ENCODE measurements at places on chromosomes 1 and 21.

DNA sequence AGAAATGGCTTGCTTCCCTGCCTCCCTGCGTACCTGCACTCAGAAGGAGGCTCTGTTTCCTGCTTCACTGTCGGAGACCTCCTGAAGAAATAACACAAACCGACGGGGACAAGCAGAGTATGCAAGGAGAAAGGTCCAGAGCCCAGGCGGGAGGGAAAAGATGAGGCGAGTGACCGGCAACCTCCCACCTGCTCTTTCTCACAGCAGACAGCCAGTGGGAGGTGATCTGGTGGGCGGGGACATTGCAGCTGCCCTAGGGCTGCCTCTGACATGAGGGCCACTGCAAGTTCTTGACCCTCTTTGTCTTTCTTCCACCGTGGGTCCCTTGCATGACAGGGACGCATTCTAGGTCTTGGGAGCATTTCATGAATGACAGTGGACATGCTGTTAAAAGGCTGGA lies 368.2 kb downstream of the CAMTA1 start:
- no peak for DNase-seq

GRCh38 chr1:5708346-5709245 lies 283.6 kb downstream of the NPHP4 start:
- no peak for DNase-seq

GRCh38 chr21:42523211-42523610 lies 9.6 kb downstream of the SLC37A1 start:
- no peak for DNase-seq

GRCh38 chr1:66302815-66303214 lies 231.1 kb upstream of the SGIP1 start:
- no peak for DNase-seq

- no peak for DNase-seq
Measured at GRCh38 chr1:74344387-74344786, 109.2 kb downstream of the TNNI3K start.

- no peak for DNase-seq
Measured at GRCh38 chr1:7315316-7315715, 455.8 kb upstream of the VAMP3 start.

DNA sequence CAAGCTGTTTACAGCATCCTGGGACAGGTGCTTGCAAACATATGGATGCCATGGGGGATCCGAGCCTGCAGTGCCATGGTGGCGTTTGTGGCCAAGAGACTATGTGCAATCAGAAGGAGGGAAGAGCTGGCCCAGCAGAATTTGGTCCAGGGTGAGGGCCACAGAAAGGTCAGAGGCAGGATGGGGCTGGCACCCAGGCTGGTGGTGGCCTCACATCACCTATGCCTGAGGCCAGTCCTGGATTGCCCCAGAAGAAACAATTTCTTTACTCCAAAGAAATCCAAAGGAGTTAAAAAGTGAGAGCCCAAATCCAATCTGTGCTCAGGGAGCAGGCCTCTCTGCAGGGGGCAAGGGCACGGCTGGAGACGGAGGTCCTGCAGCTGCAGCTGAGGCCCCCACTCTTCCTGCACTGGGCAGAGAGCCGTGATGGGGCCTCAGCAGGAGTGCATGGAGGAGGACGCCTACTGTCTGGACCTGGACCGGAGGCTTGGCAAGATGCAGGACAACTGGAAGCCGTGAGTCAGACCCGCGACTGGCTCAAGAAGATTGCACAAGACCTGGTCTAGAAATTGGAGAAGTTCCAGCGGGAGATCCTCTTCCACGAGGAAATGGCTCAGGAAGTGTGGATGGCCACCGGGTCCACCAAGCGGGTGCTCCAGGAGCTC lies 163.5 kb downstream of the RYR2 start:
- no peak for DNase-seq

DNA sequence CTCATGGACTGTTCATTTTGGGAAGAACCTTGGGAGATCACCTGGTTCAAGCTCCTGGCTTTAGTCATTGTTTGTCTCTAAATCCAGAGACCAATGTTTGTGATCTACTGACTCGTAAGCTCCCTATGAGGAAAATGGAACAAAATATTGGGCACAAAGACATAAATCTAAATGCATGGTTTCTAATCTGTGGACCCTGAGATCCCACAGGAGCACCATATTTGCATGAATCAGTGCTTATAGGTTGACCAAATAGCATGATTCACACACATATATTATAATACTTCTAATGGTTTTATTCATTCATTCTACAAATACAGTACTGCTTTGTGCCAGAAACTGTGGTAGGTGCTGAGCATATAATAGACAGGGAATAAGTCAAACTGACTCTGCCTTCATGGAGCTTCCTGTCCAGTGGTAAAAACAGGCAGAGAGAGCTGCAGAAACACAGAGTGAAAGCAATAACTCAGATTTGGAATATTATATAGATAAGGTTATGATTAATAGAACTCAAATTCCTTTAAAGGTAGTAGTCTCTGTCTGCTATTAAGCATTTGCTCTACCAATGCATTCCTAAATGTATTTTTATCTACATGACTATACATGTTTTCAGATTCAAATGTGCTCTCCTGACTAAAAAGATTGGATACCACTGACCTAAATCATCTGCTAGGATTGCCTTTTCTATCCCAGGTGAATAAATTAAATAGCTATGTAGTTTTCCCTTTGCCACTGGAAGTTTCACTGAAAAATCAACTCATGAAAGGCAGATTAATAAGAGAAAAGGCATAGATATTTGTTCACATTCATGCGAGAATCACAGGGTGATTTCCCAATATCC lies 198.6 kb upstream of the CAMK1G start:
- DNase-seq: no peak

DNA sequence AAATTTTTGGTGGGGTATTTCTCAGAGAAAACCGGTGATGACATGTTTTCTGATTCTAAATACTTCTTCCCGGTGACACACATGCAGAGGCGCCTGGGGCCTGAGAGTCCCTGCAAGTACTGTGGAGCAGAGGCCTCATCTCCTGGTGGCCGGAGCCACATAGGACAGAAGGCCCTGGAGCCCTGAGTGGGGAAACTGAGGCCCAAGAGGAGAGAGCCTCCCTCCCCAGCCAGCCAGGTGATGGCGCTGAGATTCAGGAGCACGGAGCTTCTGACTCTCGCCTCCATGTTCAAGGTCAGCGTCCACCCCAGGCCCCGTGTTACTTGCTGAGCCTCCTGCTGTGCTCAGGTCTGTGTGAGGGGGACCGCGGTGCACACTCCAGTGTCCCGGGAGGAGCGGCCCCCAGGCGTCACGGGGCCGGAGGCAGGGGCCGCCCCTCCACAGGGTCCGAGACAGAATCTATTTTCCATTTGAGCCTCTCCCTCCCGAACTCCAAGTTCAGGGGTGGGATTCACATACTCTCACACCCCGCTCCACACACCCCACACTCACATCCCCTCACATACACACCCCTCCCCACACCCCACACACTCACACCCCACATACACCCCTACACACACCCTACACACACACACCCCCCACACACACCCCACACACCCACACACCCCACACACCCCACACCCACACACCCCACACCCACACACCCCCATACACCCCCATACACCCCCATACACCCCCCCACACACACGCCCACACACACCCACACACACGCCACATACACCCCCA lies 43.8 kb downstream of the SLX9 start:
- DNase-seq: no peak

GRCh38 chr1:27659497-27660299 lies 12.3 kb downstream of the IFI6 start:
- peak; percentile 96 for DNase-seq

DNA sequence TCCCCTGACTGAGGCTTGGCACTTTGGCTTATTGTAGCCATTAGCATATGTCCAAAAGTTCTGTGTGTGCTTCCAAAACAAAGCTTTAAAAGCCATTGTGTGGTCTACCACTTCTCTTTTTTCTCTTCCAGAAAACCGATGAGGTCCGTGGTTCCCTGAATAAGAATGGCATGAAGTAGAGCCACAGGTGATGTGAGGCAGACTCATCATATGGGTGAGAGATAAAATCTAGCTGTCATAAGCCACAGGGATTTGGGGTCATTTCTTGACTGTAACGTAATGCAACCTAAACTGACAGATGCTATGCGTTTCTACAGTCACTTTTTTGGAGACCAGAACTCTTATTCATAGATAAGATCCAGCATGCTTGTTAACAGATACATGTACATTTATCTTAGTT lies 7.0 kb upstream of the GREM2 start:
- no peak for DNase-seq

DNA sequence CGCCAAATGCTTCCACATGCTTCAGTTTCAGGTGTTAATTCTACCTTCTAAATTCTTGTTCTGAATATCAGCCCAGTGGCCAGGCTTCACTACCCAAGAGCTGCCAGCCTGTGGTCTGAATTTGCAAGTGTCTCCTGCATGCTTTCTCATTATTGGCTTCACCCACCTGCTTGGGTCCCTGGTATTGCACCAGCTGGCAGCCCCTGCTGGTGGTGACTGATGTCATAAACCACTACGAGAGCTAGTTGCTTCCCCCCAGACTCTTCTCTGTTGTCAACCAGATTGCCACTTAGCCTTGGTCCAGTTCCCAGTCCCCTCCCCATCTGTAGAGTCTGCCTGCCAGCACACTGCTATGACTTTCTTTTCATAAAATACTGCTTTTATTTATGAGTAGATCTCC lies 197.7 kb upstream of the DUSP10 start:
- no peak for DNase-seq

DNA sequence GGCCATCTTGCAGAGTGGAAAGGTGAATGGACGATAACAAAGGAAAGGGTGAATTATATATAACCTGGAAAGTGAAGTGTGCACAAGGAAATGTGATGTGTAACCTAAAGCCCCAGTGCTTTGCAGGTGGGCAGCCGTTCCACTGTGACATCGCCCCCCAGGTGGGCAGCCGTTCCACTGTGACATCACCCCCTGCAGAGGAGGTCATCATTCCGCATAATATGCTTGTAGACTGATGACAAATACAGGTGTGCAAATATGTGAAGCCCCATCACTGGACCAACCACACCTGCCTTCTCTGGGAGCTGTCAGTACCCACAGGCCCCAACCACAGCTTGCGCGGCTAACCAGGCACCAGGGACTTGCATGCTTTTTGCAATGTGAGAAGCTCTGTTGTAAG lies 4.7 kb upstream of the ZNF496 start:
- DNase-seq: no peak

DNA sequence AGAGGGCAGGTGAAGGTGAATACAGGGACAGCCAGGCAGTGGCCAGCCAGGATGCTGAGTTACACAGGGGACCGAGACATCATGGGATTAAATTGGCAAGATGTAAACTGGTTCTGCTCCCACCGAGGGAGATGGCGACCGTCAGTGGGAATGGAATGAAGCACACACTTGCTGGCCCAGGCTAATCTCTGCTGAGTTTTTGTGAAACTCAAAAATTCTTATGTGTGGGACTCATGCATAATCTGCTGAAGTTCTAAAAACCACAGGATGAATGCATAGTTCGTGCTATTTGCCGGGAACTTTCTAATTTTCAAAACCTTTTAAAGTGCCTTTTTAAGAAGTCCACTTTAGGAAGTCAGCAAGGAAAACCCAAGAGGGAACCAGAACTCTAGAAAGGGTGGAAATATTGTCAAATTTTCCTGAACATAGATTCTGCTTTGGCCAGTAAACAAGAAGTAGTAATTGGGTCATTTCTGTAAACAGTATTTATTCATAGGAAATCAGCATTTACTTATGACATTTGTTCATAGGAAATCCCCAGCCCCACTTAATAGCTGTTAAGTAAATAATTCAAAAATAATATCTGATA lies 85.4 kb upstream of the ROR1 start:
- DNase-seq: no peak

- DNase-seq: no peak
Measured at GRCh38 chr1:69913977-69914376, 291.4 kb downstream of the LRRC40 start.

DNA sequence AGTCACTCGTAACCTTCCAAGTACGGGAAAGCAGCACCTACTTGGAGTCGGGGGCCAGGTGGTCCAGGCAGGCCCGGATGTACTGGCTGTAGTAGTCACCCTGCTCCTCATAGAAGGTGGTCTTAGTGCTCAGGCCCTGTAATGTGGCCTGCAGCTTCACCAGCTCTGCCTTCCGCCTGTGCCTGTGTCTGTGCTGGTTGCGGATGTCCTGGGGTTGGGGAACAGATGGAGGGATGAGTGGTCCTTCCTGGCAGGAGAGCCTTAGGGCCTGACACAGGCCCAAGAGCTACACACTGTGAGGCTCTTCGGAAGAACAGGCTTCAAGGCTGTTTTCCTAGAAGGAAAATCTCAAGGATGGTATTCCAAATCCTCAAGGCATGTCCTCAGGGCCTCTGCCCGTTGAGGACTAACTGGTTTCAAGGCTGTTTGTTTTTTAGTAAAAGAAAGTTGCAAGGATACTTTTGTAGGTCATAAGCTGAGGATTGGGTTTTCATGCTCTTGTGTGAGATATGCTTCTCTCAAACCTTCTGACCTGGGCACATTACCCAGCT lies 28.4 kb upstream of the MEF2D start:
- no peak for DNase-seq

DNA sequence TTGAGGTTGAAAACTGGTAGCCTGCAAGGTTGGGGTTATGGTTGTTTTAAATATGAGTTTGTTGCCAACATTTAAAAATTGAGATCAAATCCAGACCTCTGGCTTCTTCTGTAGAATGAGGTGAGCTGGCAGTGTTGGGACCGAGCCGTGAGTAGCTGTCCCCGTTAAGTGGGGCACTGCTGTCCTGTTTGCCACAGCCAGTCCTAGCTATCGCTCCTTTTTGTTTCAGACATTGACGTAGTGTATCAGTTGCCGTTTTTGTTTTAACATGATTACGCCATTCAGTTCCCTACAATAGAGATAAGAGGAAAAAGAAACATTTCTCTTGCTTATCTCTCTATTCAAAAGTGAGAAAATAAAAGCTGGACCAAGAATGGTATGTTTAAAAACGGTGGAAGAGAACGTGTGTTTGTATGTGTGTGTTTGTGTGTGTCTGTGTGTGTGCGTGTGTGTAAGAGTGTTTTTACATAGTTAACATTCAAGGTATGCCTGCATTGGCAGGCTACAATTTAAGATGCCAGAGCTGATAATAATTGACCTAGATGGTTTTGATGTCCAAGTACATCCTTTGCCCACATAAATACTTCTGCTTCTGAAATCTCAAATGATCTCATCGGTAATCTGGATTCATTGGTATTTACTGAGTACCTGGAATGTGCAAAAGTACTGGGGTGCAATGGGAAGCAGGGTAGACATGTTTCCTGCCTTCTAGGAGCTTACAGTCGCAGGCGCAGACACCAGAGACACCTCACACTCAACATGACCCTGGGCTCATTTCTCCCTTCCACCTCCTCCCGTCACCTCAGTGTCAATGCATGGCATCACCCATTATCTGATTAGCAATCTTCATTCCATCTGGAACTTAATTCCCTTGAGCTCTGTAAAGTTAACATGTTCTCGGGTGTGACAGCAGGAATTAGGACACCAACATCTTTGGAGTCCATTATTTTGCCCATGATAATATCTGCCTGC lies 65.8 kb downstream of the HUNK start:
- DNase-seq: no peak

DNA sequence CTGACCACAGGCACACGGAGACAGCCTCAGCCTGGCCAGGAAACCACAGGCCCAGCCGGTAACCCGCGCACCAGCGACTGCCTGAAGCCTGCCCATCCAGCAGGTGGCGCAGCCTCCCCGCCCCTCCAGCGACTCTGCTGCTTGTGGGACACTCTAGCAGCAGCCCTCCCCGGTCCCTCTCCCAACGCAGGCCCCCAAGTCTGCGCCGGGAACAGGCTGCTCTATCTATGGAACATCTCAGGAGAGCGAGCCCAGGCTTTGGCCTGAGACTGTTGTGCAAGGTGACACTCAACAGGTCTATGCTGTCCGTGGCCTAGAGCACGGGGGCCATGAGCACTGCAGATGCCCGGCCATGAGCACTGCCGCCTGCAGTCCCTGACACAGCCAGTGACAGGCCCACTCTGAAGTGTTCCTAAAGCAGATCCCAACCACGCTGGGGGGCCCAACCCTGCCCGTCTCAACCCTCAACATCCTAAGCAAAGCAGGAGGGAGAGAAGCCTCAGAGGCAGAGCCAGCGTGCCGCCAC lies 28.4 kb downstream of the WDR4 start:
- peak; percentile 34 for DNase-seq

Measured in suppressor macrophage treated with lipopolysaccharide for 4 hours (primary cell).